ENCODE measurements at places on chromosomes 1 and 21.

DNA sequence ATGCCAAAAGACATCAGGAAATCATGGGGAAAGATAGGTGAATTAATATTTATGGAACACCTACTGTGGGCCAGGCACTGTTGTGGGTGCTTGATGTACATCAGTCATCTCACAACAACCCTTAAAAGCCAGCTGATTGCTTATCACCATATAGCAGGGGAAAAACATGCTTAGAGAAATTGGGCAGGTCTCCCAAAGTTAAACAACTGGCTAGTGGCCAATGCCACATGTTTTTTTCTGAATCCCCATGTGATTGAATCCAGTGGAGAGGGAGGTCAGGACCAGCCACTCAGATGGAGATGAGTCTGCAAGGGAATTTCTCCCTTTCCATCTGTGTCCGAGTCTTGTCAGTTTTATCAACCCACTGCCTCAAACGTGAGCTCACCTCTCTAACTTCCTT lies 33.5 kb downstream of the UTP25 start:
- DNase-seq: no peak

GRCh38 chr21:29571949-29572348 lies 273.2 kb downstream of the BACH1 start:
- DNase-seq: no peak

DNA sequence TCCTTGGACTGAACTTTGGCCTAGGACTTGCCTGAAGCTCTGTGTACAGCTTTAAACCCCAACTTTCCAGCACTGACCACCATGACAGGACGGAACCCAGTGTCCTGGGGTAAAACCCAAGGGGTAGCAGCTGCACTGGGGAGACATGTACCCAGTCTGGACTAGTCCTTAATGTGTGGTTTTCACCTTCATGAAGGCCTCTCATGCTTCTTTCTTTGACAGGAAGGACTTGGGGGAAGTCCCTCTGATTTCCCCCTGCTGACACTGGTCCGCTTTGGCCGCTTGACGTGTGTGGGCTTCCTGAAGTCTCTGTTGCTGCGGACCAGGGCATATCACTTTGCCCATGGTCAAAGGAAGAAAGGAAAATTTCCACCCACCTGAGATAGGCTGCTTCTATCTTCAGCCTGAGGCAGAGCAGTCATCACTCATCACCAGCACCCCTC lies 66.3 kb upstream of the PRDX6 start:
- no peak for DNase-seq

DNA sequence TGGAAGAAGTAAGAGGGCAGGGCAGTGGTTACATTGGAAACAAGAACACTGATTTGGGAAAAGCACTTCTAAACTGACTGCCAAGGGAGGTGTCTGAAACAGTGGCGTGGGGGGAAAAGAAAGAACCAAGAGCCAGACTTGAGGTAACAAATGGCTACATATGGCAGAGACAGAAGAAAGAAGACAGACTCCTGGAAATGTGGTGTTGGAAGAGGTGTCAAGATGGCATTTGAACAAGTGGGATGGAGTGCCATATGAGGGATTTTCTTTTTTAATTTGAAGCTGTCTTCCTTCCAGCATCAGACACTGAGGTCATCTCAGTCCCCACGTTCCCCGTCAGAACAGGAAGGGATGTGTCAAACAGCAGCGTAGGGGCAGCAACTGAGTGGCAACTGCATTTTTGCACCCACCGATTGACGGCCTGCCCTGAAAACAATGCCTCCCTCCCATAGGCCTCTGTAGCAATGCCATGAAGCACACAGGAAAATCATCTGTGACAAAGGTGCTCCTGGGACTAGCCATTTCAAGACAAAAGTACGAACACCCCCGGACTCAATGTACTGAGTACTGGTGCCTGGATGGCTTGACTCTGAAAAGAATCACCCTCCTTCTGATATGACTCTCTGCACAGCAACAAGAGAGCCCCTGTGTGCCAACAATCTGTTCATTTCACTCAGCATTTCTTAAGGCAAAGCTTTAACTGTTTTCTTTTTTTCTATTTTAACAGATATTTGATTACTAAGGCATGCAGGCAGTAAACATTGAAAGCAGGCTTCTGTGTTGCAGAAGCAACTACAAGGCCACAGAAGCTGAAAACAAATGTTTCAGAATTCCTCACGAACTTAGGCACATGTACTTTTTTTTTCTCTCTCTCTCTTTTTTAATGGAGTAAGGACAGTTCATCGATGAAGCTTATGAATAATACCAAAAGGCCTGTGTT lies 37.0 kb downstream of the LPAR3 start:
- no peak for DNase-seq

DNA sequence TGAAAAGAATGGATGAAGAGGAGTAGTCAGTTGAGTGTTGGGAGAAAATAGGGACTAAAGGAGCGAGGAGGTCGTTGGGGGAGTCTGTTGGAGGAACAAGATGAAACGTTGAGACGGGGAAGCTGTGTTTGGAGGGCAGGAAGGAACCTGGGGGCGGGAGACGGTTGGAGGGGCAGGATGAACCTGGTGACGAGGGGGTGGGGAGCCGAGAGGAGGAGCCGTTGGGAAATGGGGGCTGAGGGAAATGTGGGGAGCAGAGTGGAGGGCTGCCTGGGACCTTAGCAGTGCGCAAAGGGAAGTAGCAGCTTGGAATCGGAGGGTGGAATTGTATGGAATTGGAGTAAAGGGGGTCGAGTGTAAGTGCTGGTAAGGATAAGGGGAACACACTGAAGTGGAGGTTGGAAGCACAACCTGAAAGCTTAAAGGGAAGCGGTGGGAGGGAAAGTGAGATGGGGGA lies 630 bp downstream of the MTF2 start:
- peak; percentile 61 for DNase-seq

GRCh38 chr1:193542690-193543089 lies 356.3 kb upstream of the B3GALT2 start:
- DNase-seq: no peak

DNA sequence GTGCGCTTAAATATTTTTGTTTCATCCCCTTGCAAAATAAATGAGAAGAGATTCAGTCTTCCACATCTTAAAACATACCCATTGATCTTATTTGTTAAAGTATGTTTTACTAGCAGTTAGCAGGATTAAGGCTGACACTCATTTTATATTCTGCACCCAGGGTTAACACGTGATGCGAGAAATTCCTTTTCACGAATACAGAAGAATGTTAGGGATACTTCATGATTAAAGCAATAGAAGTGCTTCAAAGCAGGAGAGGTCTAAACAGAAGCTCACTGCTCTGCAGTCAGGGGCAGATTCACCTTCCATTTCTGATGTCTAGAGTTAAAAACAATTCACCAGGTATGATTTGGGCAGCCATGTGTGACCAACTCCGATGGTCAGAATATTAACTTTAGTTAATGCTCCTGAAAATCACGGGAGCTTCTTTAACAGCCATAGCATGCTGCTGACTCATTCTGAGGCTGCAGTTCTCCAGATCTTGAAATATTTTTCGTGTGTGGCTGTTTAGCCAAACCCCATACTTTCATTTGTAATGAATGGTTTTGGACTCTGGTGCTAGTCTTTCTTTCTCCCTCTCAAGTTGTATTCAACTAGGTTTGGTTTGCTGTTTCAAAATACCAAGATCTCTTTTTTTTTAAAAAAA lies 19.7 kb downstream of the BCAR3 start:
- DNase-seq: no peak

- no peak for DNase-seq
Measured at GRCh38 chr1:200282497-200283122, 127.2 kb downstream of the ZNF281 start.

GRCh38 chr1:221085701-221086375 lies 206.6 kb downstream of the HLX start:
- DNase-seq: no peak

GRCh38 chr1:215032911-215033526 lies 49.5 kb upstream of the KCNK2 start:
- no peak for DNase-seq

- no peak for DNase-seq
Measured at GRCh38 chr21:14519000-14519399, 27.1 kb downstream of the SAMSN1 start.

- no peak for DNase-seq
Measured at GRCh38 chr1:219744652-219745469, 132.0 kb upstream of the ZC3H11B start.

DNA sequence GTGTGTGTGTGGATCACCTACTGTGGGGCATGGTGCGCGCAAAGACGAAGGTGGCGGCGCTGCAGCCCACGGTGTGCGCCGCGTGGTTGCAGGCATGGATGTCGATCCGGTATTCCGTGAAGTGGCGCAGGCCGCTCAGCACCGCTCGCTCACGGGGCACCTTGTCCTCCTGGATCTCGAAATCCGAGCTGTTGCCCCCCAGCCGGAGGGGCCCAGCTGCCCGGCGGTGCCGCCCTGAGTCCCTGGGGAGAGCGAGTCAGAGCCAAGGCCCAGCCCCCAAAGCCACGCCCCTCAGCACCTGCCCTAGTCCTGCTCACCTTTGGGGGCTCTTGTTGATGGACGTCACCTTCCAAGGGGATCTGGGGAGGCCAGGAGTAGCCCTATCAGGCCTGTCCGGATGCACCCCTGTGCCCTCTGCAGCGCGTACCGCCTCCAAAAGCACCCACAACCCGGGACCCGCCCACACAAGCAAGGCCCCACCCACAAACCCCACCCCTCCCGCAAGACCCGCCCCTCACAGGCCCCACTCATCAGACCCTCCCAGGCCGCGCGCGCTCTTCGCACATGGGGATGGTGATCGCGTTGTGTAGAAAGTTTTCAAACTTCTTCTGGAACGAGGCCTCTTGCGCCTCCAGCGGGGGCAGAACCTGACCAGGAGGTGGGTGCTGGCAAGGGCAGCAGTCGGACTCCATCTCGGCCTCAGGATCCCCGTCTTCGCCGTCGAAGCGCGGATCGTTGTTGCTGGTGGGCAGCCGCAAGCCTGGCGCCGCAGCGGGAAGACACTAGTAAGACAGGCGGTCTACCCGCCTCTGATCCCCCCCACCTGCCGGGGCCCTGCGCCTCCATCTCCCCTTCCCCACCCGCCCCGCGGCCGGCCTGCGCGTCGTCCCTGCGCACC lies 13.6 kb downstream of the INSRR start:
- DNase-seq: no peak

GRCh38 chr1:46757247-46757955 lies 38.5 kb upstream of the EFCAB14 start:
- DNase-seq: peak; percentile 92

- DNase-seq: no peak
Measured at GRCh38 chr1:235971020-235971419, 93.9 kb downstream of the NID1 start.

GRCh38 chr1:212346601-212347000 lies 61.4 kb downstream of the PPP2R5A start:
- no peak for DNase-seq

DNA sequence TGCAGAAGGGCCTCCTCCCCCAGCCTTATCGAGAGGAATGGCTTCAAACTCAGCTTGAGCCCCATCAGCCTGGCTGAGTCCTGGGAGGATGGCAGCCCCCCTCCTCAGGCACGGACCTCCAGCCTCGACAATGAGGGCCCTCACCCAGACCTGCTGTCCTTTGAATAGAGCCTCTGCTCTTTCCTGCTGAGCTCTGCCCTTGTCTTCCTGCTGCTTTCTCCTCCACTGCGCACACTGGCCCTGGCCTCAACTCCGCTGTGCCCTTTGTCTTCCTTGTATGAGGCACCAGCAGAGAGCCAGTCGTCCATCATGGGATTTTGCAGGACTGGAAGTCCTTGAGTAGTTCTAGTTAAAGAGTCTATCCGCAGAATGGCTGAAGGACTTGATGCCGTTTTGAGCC lies 2.0 kb downstream of the C1orf226 start:
- DNase-seq: no peak

GRCh38 chr21:40177979-40178378 lies 310.7 kb downstream of the PCP4 start:
- DNase-seq: peak; percentile 74

GRCh38 chr1:165900576-165901380 lies 73.4 kb downstream of the UCK2 start:
- DNase-seq: peak; percentile 84

DNA sequence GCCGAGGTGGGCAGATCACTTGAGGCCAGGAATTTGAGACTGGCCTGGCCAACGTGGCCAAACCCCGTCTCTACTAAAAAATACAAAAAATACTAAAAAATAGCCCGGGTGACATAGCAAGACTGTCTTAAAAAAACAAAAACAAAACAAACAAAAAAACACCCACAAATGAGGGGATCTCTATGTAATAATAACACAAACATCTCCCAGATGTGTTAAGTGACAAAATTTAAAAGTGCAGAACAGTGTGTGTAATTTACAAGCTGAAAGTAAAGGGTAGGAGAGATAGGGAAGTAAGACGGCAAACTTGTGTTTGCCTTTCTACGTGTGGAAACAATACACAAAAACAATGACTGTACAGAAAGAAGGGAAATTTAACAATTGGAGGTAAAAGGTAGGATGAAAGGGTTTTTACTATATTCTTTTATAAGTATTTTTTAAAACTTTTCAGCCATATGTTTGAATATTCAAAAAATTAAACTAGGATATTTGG lies 36.3 kb downstream of the ARID4B start:
- DNase-seq: no peak

- DNase-seq: no peak
Measured at GRCh38 chr1:117181630-117182041, 29.1 kb downstream of the VTCN1 start.

DNA sequence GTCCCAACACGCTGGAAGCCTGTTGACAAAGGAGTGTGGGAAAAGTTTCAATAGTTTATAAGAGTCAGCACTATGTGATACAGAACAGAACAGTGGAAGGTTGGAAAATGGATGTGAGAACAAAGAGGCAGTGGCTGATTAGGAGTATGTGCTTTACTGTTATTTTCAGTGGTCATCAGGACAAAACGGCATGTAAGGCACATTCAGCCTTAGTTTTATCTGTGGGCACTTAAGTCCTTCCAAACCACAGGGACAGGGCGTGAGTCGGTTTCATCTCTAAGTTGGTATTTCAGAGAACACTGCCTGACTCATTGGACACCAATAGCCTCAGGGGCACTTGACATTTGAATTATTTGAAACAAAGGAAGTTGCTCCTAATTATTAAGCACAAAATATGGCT lies 306.9 kb downstream of the ASTN1 start:
- no peak for DNase-seq

DNA sequence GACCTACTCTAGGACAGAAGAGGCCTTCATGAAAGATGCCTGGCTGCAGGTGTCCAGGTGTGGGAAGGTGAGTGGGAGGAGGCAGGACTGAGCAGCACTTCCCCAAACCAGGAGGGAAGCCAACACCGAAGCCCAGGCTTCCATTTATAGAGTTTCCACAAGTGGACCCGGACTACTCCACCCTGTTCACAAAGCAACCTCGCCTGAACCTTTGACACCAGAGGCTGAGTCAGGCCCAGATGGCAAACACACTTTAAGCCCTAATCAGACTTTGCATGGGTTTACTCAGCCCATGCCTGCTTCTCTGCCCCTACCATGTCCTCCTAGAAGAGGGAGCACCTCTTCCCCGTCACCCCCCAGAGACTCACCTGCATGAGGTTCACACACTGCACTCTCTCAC lies 14.0 kb downstream of the PRR9 start:
- no peak for DNase-seq

GRCh38 chr1:191140038-191140437 lies 662.4 kb upstream of the BRINP3 start:
- DNase-seq: no peak

GRCh38 chr1:81430236-81430938 lies 370.3 kb upstream of the ADGRL2 start:
- no peak for DNase-seq

- DNase-seq: no peak
Measured at GRCh38 chr1:169586067-169586394, 250 bp downstream of the F5 start.
